ENCODE measurements at places on chromosomes 11 and 22.

DNA sequence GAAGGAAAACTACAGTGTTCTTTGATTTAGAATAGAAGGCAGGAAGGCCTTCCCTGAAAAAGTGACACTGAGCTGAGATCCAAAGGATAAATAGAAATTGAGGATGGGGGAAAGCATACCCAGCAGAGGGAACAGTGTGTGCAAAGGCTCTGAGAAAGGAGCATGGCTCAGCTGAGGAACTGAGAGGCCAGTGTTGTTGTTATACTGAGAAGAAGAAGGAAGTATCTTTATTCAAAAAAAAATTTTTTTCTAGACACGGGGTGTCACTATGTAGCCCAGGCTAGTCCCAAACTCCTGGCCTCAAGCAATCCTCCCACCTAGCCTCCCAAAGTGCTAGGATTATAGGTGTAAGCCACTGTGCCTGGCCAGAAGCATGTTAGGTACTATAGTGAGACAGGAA, 3.5 kb upstream of the PIK3C2A start:
- no peak for DNase-seq

DNA sequence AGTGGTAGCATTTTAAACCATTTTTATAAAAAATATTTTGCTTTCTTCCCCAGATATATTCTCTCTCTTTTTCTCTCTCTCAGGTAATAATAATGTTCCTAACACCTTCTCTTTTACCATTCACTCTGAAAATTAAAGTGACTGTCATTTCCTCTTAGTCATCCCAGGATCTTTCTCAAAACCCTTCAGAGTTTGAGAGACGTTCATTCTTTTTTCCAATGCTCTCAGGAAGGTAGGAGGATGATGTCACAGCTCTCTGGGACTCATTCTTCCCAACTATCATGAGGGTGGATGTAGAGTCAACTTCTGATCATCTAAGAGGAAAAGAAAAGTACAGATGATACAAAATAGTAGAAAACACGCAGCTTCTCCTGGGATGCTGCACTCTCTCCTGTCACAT, 60.2 kb upstream of the CRTAM start:
- DNase-seq: peak; percentile 30

DNA sequence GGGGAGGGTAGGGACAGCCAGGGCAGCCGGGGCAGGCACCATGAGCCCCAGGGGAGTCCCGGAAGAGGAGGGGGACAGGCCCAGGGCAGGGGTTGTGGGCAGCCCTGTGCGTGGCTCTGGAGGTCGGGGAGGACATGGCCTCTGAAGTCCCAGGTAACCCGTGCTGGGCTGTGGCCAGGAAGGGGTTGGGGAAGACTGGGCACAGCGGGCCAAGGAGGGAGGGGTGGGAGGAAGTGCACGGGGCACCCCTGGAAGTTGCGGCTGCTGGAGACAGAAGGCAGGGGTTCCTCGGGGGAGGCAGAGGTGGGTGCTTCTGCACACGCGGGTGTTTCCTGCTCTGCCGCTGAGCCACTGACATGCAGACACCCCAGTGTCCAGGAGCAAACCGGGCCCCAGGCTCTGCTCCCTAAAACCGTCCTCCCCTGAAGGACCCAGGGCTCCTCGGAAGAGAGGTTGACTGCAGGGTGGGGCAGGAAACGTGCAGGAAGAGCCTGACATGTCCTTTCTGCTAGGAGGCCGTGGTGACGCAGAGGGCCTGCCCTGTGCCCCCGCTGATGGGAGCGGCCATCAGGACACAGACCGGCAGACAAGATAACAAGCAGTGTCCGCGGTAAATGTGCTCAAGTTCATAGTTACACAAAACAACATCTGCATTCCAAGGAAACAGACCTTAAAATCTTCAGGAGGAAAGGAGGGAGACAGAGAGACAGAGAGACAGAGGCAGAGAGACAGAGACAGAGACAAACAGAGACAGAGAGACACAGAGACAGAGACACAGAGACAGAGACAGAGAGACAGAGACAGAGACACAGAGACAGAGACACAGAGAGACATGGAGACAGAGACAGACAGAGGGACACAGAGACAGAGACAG, 5.7 kb downstream of the TNNI2 start:
- no peak for DNase-seq

DNA sequence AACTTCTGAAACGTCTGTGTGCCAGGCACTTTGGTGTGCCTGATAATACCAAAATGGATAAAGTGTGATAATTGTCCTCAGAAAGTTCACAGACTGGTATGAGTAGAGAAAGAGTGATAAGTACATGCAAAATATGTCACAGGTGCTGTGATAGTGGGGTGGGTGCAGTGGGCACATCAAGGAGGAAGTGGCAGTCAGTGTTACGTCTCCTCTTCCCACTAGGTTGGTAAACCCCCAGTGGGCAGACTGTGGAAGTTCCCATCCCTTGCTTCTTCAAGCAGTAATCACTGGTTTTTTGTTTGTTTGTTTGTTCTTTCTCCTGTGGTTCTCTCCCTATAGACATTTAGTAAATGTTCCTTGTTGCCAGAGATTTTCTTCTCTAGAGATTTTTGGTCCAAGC, 5.4 kb downstream of the RNF121 start:
- no peak for DNase-seq

GRCh38 chr11:124207102-124207792, 24.1 kb downstream of the OR10D3 start:
- no peak for DNase-seq

Data from HCEC 1CT (cell line).